ENCODE measurements at places on chromosomes 3 and 15.

GRCh38 chr3:126181398-126181725 is 976 bp upstream of the ALDH1L1 start:
- DNase-seq: no peak

- no peak for DNase-seq
Measured at GRCh38 chr3:150074697-150075416, 104.2 kb upstream of the PFN2 start.

DNA sequence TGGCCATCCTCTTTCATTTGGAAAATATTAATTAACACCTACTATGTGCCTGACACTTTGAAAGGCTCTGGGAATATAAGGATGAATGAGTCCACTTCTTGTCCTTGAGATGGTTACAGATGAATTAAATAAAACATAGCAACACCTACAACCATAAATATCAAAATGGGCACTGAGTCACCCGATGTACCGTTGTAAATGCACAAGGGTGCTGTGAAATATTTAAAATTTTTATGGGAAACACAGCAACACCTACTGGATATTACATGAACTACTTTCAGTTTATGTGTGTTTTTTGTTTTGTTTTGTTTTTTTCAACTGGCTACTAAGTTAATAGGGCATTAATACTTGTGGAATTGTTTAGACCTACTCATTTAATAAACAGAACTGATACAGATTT is 239.0 kb upstream of the NAALADL2 start:
- DNase-seq: no peak

GRCh38 chr3:124895756-124896155 is 8.6 kb upstream of the ITGB5 start:
- DNase-seq: no peak

- no peak for DNase-seq
Measured at GRCh38 chr3:159532577-159532976, 456.1 kb upstream of the IL12A start.

- no peak for DNase-seq
Measured at GRCh38 chr3:160828880-160829279, 72.8 kb downstream of the PPM1L start.

DNA sequence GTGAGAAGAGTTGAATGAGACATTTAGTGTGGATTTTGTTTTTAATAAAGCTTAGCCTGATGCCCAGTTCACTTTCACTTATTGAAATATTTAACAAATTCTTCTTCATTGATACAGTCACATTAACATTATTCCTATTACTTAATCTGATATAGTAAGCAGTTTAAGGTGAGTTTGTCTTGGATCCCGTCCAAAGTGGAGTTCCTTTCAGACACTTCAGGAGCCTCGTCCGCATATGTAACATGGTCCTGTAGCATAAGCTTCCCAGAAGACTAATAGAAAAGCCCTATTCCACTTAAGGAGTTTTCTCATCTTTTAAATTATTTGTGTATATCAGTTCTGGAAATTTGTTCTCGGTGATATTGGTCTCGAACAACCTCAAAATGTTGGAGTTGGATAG is 39.7 kb upstream of the MLF1 start:
- no peak for DNase-seq

GRCh38 chr3:77222701-77223100 is 182.8 kb downstream of the ROBO2 start:
- no peak for DNase-seq

GRCh38 chr3:133937756-133938601 is 42.3 kb upstream of the RAB6B start:
- peak; percentile 89 for DNase-seq

GRCh38 chr3:123586131-123586530 is 1.3 kb upstream of the HACD2 start:
- no peak for DNase-seq

DNA sequence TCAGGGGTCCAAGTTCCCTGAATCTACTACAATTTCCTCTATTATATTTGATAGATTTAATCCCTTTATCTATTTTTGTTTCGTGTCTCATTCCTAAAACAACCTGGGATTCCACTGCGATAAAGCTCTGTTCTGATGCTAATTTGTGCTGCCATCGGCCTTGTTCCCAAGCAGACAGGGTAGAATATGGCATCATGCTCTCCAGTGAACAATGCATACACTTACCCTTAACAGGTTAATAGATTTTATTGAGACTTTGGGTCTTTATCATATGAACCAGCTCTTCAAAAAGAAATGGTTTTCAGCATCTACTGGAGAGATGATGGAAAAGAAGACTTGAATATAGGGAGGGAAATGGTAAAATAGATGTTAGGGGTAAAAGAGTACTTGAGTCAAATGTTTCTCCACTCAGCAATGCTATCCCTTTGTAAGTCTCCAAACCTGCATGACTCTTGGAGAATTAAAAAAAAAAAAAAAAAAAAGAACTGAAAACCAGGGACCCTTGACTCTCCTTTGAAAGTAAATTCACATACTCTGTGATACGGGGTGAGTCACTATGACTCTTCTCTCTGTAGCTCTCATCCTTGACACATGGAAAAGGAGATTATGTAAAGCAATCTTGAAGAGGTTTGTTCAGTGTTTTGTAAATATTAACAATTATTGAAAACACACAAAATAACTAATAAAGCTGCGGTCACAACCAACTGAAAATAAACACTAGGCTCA is 268.8 kb downstream of the ZBTB20 start:
- DNase-seq: no peak

- DNase-seq: no peak
Measured at GRCh38 chr3:37661615-37662306, 199.9 kb upstream of the CTDSPL start.

- peak; percentile 33 for DNase-seq
Measured at GRCh38 chr3:148092624-148093347, 604.9 kb upstream of the AGTR1 start.

- no peak for DNase-seq
Measured at GRCh38 chr15:69881302-69881670, 216.4 kb downstream of the TLE3 start.

DNA sequence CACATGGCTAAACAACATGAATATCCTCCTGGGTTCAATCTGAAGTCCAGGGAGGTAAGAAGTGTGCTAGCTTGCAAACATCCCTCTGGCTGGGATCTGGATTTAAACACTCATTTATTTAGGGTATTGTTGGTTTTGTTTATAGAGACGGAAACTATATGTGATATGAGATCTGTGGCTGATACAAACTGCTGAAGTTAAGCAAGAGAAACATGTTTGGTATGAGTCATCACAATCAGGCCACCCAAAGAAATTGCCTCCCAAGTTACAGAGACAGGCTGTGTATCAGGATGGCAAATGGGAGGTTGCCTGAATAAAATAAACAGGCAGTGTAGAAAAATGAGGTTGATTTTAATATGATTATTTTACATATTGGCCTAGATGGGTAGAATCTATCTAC is 562.1 kb downstream of the IGSF11 start:
- no peak for DNase-seq

DNA sequence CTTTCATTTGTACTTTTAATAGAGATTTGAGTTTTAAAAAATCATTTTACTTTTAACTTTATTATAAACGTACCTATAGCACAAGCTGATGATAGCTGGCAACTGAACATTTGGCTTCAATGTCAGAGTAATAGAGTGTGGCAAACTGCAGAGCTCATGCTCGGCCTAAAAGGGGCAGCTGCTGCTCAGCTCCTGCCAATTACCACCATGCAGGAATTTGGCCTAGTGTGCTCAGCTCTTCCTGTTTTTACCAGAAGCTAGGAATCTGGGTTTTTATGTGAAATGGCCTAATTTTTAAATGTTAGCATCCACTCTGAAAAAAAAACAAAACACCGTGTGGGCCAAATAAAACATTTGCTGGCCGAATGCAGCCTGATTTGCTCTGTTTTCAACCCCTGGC is 1.8 kb downstream of the IFT122 start:
- peak; percentile 9 for DNase-seq

Data from fibroblast of skin of left biceps (primary cell).